ENCODE measurements at places on chromosomes 2 and 18. TPM values are rescaled to one million over a fixed set of nuclear protein-coding genes. Genes with fewer than 3 reads are reported as not detected.

The KCNG2 gene
- not detected for total RNA-seq

The POLR1A gene
- 56.9 TPM for total RNA-seq

The REL gene
- 12.6 TPM for total RNA-seq

The HOXD8 gene
- not detected for total RNA-seq

The MEIS1 gene
- total RNA-seq, result 19.1 TPM

The RAB6D gene
- not detected for total RNA-seq

The BOLA3 gene
- 56.0 TPM for total RNA-seq

The MAIP1 gene
- 35.3 TPM for total RNA-seq

The CPO gene
- not detected for total RNA-seq

The ASAP2 gene
- 54.3 TPM for total RNA-seq

The PREPL gene
- 34.6 TPM for total RNA-seq

The CERKL gene
- total RNA-seq, result under 0.01 TPM

The SMIM21 gene
- total RNA-seq, result not detected

The RAB31 gene
- 14.2 TPM for total RNA-seq

The PLA2R1 gene
- total RNA-seq, result 4.7 TPM

The SYT4 gene
- not detected for total RNA-seq

The SLC16A14 gene
- total RNA-seq, result under 0.01 TPM

The PHLPP1 gene
- 37.0 TPM for total RNA-seq

The CFAP53 gene
- 0.33 TPM for total RNA-seq

The HOXD13 gene
- total RNA-seq, result not detected

The COLEC11 gene
- total RNA-seq, result 0.34 TPM

The CNTNAP5 gene
- under 0.01 TPM for total RNA-seq

The TSPYL6 gene
- not detected for total RNA-seq

The OXER1 gene
- not detected for total RNA-seq

The TXNDC9 gene
- total RNA-seq, result 94.2 TPM

The SLC9A4 gene
- not detected for total RNA-seq

The CCDC85A gene
- 0.15 TPM for total RNA-seq

The CDC42EP3 gene
- total RNA-seq, result 127 TPM

The PUS10 gene
- 4.5 TPM for total RNA-seq

The TACR1 gene
- not detected for total RNA-seq

The DGUOK gene
- total RNA-seq, result 74.9 TPM

The FIGLA gene
- not detected for total RNA-seq

The CLEC4F gene
- 0.36 TPM for total RNA-seq

The CDK5R2 gene
- total RNA-seq, result under 0.01 TPM

The DSC3 gene
- under 0.01 TPM for total RNA-seq

The OTX1 gene
- total RNA-seq, result 0.33 TPM

The NPPC gene
- total RNA-seq, result not detected

The VWC2L gene
- total RNA-seq, result not detected

The SERPINB11 gene
- not detected for total RNA-seq
